ENCODE measurements at places on chromosomes 11 and 22.

DNA sequence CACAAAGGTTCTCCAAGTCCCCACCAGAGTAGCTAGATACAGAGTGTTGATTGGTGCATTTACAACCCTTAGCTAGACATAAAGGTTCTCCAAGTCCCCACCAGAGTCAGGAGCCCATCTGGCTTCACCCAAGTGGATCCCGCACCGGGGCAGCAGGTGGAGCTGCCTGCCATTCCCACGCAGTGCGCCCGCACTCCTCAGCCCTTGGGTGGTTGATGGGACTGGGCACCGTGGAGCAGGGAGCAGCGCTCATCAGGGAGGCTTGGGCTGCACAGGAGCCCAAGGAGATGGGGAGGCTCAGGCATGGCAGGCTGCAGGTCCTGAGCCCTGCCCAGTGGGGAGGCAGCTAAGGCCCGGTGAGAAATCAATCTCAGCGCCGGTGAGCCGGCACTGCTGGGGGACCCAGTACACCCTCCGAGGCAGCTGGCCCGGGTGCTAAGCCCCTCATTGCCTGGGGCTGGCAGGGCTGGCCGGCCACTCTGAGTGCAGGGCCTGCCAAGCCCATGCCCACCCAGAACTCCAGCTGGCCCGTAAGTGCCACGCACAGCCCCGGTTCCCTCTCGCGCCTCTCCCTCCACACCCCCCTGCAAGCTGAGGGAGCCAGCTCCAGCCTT lies 404.1 kb downstream of the METTL15 start:
- no peak for DNase-seq

DNA sequence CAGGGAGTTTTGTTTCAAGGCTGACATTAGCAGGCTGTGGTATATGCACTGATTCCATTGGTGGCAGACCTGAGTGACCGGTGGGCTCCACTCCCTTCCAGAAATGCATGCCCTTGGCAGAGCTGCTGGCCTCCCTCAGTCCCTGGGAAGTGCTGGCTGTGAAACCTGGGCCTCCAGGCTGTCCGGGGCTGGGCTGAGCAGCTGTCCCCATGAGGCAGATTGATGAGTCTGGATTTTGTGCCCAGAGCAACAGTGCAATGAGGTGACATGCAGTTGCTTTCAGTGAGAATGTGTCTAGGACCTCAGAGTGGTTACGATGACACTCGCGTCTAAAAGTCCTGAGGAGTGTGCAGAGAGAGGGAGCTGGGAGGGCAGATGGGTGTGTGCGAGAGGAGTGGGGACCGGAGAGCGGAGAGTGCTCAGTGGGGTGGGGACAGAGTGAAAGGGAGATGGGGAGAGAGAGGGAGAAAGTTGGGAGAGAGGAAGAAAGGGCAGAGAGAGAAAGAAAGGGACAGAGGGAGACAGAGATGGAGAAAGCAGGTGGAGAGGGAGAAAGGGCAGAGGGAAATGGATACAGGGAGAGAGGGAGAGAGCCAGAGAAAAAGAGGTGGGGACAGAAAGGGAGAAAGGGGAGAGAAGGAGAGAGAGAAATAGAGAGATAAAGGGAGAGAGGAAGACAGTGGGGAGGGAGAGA lies 978.3 kb downstream of the BRD1 start:
- DNase-seq, result no peak

GRCh38 chr22:17436382-17436980 lies 67.2 kb downstream of the CECR2 start:
- DNase-seq, result no peak

GRCh38 chr11:78832226-78832947 lies 257.7 kb upstream of the NARS2 start:
- no peak for DNase-seq

DNA sequence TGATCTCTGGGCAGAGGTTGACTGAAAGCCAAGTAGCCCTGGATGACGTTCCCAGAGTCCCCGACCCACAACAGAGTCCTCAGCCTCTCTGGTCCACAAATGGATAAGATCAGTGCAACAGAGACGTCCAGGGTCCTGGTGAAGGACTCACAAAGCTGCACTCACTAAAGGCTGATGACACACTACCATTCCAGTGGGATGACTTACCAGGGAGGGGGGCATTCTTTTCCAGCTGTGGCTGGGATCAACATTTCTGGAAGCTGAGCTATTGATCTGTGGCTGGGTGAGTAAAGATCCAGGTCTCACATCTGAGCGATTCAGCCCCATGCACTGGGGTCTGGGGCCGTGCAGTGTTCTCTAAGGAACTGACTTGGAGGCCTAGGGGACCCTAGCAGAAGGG lies 296.2 kb downstream of the NTM start:
- no peak for DNase-seq

DNA sequence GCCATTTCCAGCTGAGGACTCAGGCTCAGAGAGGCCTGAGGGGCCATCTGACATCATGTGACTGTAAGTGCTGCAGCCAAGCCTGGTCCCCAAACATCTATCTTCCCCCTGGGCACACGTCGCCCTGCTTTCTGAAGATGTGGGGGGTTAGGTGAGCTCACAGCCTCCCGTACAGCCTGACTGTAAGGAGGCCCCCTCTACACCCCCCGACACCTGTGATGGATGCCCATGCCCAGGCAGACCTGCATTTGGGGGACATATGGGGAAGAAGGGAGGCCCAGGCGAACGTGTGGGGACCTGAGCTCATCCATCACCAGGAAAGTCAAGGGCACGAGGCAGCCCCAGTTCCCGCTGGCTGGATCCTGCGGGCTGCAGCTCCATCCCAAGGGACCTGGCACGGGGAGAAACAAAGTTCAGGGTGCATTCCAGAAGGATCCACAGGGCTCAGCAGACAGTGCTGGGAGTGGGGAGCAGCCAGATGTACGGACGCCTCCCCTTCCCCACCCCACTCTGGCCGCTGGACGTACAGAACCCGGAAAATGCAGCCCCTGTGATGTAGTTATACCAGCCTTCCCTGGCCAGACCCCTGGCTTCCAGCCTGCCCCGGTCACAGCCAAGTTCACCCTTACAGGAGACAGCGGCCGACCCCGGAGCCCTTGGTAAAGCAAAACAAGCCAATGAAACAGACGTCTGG lies 1431.4 kb downstream of the BRD1 start:
- no peak for DNase-seq

DNA sequence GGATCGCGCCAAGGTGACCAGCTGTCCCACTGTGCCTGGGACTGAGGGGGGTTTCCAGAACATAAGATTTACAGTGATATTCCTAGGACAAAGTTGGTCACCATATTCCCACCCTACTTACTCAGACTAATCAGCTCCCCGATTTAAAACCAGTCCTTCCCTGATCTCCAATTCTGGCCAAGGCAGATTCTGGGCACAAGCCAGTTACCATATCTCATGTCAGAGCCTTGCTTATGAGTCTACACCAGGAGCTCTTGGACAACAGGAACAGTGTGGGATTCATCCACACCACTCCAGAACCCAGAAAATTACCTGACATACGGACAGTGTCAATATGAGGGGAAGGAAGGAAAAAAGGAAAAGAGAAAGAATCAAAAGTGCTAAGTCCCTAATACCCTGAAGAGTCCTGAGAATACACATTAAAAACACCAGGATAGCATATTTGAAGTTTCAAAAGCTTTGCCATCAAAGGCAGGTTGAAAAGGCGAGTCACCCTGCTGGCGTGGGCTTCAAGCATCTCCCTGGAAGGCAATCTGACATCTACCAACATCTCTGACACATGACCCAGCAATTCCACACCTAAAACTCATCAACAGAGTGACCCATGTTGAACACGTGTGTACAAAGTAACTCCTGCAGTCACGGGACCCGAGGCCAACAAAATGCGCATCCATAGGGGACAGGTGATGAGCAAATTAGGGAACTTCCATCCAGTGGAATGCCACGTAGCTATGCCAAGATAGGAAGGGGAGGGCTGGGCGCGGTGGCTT lies 8.0 kb upstream of the IL2RB start:
- no peak for DNase-seq

DNA sequence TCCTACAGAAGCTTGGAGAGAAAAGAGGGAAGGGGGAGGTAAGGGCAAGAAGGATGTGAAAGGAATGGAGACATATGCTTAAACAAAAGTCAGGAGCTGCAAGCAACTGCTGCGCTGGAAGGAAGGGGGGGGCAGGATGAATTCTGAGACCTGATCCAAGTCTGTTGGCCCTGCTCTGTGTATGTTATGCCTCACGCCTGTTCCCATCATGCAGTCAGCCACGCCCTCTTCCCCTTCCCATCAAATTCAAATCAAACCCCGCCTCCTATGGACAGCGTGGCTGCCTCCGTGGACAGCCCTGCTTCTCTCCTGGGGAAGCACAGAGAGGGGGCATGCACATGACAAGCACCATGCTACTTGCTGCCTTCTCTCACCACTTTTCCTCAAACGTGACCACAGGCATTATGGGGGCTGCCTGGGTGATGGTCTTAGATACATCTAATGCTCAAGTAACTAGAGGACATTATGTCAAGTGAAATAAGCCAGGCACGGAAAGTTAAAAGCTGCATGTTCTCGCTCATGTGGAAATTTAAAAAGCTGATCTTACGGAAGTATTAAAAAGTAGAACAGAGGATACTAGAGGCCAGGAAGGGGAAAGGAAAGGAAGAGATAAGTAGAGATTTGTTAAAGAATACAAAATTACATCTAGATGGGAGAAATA lies 45.8 kb upstream of the CYP2D6 start:
- no peak for DNase-seq

- no peak for DNase-seq
Measured at GRCh38 chr11:31492320-31492913, 17.0 kb downstream of the IMMP1L start.

DNA sequence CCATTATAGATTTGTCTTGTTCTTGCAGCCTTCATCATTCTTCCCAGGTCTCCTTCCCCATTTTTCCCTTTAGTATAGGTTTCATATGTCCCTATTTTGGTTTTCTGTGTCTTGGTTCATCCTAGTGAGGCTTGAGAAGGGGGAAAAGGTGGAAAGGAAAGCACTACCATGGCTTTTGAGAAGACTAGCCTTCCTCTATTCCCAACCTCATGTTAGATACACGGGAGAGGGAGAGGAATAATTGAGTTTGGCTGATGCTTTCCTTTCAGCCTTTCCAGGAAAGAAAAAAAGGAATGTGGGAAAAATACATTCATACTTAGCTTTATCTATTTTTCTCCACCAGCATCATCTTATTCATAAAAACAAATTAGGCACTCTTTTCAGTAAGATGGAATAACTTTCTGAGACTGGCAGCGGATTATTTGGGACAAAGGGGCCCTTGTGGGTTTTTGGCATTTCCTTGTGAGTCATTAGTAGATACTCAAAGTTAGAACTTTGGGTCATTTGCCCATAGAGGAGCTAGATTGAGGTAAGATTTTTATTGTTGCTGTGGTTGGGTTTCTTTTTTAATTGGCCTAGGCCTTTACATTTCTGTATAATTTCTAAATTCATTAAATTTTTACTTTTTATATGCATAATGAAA lies 23.8 kb downstream of the CAPRIN1 start:
- no peak for DNase-seq

DNA sequence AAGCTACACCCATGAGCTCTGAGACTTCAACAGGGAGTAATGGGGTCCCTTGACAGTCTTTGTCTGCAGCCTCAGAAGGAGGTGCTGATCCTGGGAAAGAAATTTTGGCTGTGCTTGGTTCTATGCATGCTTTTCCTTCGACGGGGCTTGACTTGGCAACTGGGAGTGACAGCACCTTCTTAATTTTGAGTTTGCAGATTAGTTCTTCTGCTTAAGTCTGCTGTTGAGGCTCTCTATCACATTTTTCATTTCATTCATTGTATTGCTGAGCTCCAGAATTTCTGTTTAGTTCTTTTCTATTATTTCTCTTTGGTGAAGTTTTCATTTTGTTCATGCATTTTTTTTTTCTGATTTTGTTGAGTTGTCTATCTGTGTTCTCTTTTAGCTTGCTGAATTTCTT lies 125.6 kb downstream of the SNX19 start:
- no peak for DNase-seq

- DNase-seq, result no peak
Measured at GRCh38 chr11:78823588-78823987, 248.9 kb upstream of the NARS2 start.
